ENCODE measurements at places on chromosomes 1 and 21.

- no peak for DNase-seq
Observed at GRCh38 chr1:240597153-240597745, 14.7 kb downstream of the GREM2 start.

DNA sequence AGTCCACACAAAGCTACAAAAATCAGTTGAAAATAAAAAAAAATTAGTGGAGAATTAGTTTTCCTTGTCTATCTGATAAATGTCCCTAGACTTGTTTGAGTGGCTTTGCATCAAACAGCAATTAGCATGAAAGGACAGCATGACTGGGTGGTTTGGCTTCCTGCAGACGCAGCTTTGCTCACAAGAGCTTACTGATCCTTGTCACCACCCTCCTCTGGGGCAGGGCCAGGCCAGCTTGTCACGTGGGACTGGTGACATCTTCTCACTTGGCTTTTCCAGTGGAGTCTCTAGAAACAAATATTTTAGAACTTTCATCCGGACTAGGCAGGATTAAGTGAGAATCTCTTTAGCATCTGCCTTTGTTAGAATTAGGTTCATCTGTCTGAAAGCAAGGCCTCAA lies 76.0 kb upstream of the OLIG2 start:
- no peak for DNase-seq

DNA sequence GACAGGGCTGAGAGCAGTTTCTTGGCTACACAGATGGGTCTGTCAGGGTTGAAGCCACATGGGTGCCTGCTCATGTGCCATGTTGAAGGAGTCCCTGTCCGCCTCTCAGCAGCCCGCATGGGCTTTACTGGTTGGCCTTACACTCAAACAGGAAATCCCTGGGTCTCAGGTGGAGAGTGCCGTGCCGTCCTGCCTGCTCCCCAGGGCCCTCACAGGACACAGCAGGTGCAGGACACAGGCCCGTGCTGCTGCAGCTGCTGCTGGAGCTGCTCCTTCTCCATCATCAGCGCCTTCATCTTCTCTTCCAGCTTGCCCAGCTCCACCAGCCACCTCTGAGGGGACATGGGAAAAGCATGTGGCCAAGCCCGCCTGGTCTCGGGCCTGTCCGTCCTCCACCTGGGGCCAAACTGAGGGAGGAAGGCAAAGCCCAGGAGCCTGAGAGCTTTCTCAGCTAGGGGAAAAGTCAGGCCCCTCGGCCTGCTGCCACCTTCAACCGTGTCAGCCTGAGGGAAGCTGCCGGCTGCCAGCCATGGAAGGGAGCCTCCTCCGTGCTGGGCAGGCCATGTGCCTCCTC lies 5.5 kb downstream of the SLFNL1 start:
- DNase-seq: no peak

DNA sequence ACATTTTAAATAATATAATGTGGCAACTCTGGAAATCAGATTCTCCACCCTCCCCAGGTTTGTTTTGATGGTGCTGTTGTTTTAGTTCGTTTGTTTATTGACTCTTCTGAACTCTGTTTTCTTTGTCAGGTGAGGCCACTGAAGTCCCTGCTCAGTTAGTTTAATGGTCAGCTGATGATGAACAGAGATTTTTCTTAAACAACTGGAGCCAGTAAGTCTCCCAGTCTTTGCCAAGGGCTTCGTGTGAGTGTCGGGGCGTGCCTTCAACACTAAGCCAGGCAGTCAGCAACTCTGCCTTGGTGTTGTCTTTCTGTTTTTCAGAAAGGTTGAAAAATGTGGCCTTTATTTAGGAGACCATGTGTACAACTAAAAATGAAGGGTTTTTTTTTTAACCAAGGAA lies 58.9 kb downstream of the TEX35 start:
- no peak for DNase-seq

- no peak for DNase-seq
Observed at GRCh38 chr21:42198929-42199867, 19.7 kb upstream of the ABCG1 start.

DNA sequence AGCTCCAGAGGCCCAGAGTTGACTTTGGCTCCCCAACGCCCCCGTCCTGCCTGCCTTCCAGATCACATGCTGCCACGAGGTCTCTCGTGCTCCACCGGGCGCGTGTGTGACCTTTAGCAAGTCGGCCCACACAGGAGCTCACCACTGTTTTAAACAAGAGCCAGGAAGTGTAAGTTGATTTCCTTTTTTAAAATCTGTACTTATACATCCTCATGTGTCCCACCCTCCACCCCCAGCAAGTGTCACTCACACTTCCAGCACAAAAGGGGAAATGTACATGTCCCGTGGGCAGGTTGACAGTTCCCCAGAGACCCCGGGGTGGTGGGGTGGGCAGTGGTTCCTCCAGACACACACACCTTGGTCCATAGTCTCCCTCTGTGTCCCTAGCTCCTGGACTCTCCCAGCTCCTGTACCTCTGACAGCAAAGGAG lies 84.4 kb downstream of the STUM start:
- no peak for DNase-seq

- DNase-seq: no peak
Observed at GRCh38 chr1:204313675-204314074, 46.1 kb downstream of the PLEKHA6 start.
